NAMALWA (cell line): ENCODE measurements at places on chromosomes 1 and 21.

DNA sequence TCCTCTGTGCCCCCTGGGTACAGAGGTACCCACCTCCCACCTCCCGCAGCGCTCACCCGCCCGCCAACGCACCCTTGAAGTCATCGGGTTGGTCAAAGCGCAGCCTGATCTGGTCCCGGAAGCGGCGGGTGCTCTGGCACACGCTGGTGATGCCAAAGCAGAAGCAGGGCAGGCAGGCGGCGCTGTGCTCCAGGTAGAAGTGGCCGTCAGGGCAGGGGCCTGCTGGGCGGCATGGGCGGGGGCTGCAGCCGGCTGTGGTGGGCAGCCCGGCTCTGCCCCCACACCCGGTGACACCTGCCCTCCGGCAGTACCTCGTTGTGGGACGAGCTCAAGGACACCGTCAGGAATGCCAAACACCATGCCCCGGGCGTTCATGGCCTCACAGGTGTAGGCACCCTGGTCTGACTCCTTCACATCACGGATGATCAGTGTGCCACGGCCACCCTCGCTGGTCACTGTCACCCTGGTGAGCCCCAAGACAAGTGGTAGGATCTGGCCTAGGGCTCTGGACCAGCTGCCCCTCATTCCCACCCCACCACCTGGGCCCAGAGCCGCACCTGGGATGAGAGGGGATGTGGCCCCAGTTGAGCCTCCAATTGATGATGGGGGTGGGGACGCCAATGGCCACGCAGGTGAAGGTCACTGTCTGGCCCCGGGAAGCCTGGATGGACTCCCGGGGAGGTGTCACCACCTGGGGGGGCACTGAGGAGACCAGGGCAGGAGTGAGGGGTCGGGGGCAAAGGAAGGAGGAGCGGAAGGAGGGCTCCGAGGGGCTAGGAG lies 52.5 kb downstream of the HSPG2 start:
- no peak for DNase-seq

- no peak for DNase-seq
Observed at GRCh38 chr1:21622466-21623315, 46.5 kb downstream of the RAP1GAP start.

GRCh38 chr1:27380224-27380623 lies 2.9 kb downstream of the CD164L2 start:
- DNase-seq = no peak

DNA sequence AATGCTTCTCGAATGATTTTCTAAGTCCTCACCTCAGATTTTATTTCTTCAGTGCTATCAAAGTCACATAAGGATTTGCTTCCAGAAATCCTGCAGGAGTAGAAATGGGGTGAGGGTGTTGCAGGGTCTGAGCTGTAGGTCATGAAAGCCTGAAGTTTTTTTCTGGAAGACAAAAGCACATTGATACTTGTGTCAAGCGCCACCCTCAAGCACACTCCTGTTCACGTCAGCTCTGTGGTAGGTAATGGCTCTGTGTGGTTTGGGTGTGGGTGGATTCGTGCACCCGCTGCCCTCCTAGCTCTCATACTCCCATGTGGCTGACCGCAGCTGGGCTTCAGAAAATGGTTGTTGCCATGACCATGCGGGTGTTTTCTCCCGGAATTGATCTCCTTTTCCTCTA lies 39.9 kb downstream of the AKNAD1 start:
- DNase-seq = no peak

DNA sequence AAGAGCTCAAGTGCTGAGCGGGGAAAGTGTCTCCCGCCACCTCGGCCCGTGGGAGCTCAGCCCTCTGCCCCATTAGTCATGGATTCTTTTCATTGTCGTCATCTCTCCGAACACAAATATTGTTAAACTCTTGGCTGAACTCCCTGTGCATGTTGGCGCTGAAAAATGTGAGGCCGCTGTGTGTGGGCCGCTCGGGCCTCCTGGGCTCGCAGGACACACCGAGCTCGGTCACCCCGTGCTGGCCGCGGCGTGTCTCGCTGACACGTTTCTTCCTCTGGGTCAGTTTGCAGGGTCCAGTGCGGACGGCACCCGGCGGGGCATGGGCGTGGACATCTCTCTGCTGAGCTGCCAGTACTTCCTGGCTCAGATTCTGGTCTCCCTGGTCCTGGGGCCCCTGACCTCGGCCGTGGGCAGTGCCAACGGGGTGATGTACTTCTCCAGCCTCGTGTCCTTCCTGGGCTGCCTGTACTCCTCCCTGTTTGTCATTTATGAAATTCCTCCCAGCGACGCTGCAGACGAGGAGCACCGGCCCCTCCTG lies 25.6 kb downstream of the SLC45A1 start:
- DNase-seq = no peak

DNA sequence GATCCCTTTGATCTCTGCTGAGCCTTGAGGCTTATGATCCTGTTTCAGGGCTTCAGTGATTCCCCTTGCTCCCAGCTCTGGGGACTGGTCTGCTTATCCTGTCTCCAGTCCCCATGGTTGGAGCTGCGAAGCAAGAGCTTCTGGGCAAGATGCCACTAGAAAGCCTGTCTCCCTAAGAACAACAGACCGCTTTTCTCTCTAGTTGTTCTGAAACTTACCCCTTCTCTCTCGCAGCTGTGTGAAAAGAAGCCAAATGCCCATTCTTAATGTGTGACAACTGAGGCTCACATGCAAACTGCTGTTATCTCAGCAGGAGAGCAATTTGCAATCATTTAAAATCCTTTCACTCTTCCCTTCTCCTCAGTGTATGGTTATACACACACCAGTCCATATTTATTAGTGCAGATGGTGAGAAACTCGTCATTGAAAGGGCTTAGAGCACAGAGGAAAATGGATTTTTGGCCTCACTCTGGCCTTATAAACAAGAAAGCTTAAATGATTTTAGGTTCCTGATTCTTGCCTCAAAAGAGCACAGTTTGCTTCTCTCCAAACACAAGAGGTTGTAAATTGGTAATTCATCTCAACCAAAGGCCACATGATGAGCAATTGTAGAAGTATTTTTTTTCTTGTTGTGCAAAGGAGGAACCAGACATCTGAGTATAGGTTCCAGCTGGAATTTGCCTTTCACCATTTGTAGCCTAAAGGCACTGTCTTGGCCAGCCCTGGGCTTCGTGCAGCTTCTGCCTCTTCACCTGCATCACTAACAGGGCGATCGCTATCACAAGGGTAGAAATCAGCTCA lies 179.2 kb upstream of the LMO4 start:
- DNase-seq = no peak

- peak; percentile 78 for DNase-seq
Observed at GRCh38 chr21:18468790-18469189, 65.2 kb upstream of the TMPRSS15 start.

DNA sequence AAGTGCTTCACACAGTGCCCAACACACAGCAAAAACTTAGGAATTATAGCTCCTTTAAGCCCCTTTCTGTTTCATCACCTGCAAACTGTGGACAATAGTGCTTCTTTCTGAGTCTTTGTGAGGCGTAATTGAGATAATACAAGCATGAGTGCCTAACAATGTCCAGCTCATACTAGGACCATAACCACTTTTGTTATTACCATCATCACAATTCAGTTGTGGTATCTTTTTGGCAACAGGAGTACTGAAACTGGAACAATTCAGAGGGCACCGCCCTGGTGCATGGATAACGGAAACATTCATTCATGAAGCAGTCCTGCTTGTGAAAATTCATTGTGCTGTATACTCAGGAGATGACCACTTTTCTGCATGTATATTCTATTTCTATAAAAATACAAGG lies 18.2 kb downstream of the DNAJC11 start:
- DNase-seq = no peak

GRCh38 chr1:57819893-57820292 lies 396.0 kb upstream of the DAB1 start:
- DNase-seq = no peak

- no peak for DNase-seq
Observed at GRCh38 chr1:240806200-240806745, 194.3 kb upstream of the GREM2 start.

GRCh38 chr1:22080191-22080590 lies 27.7 kb downstream of the CDC42 start:
- DNase-seq = no peak

- peak; percentile 14 for DNase-seq
Observed at GRCh38 chr1:92563457-92564216, 76.9 kb upstream of the GFI1 start.

DNA sequence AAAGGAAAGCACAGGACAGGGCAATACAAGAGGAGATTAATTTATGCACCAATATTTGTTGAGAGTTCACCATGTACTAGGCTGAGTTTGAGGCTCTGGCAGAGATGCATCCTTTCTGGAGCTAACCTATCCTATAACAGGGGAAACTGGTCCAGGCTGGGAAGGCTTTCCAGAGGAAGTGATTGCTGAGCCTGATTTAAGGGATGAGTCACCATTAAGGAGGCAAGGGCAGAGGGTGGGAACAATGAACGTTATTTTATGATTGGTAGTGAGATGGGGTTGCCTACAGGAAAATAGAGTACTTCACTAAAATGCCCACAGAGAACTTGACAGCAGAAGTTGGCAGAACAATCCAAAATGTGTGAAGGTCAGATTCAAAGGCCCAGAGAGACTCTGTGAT lies 141.4 kb downstream of the PLPP3 start:
- DNase-seq = no peak

- no peak for DNase-seq
Observed at GRCh38 chr1:156101880-156102279, 12.6 kb upstream of the LMNA start.

DNA sequence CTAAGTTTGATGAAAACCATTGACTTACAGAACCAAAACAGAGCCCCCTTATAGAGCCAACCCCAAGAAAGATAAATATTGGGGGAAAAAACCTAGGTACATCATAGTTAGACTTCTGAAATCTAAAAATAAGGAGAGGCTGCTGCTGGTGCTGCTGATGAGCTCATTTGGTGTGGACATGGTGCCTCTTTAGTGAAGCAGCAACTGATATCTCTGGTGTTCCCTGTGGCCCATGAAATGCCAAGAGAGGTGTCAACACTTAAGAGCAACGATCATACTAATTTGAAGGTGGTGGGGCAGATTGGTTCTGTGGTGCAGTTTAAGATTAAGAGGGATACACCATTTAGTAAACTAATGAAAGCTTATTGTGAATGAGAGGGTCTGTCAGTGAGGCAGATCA lies 35.9 kb downstream of the ST3GAL3 start:
- DNase-seq = no peak

DNA sequence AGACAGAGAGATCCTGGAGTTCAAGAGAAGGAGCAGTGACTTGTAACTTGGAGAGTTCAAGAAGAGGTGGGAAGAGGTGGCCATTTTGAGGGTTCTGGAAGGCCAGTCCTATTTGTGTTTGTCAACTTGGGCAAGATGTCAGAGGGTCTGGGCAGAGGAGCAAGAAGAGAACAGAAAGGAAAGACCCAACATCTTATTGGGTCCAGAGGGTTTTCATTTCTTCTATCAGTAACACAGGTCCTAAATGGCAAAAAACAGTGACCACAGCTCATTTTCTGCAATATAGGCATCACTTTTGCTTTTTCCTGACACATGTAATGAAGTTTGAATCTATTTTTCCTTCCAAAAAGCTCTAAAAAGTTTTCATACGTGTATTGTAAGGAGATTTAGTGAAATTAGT lies 38.3 kb upstream of the MAP10 start:
- DNase-seq = no peak

DNA sequence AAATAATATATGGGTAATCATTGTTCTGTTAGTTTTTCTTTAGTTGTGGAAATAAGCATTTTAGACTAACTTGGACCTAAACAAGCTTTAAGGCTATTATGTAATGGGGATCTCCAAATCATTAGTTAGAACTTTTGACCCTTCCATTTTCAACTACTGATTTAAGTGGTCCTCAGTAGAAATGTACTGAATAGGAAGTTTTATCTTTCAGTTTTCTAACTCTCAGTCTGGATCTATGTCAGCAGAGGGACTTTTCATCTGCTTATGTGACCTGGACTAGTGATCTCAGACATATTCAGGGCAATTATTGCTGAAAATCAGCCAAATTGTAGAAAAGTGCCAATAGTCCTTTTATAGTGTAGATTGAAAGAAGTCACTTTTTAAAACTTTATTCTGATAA lies 56.0 kb downstream of the SASS6 start:
- no peak for DNase-seq

DNA sequence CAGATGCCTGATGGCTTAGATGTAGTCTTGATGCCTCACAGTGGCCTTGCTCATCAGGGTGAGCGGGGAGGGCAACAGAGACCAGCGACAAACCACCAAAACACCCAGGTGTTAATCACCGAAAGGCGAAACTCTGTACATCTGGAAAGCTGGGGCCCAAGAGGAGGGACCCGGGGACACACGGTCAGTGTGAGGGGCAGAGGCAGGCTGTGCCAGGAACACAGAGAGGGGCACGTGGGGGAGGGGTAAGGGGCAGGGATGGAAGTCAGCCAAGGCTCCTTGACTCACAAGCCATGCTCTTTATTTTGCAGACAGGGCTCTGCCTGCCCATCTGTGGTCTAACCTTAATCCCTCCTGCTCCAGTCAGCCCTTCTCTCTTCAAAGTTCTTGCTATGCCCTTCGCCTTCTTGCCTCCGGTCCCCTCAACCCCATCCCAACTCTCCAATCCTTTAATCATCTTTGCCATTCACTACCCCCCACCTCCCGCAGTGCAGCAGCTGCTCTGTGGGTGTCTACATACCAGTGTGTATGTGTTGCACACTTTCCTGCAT lies 4.3 kb downstream of the MEF2D start:
- peak; percentile 80 for DNase-seq

DNA sequence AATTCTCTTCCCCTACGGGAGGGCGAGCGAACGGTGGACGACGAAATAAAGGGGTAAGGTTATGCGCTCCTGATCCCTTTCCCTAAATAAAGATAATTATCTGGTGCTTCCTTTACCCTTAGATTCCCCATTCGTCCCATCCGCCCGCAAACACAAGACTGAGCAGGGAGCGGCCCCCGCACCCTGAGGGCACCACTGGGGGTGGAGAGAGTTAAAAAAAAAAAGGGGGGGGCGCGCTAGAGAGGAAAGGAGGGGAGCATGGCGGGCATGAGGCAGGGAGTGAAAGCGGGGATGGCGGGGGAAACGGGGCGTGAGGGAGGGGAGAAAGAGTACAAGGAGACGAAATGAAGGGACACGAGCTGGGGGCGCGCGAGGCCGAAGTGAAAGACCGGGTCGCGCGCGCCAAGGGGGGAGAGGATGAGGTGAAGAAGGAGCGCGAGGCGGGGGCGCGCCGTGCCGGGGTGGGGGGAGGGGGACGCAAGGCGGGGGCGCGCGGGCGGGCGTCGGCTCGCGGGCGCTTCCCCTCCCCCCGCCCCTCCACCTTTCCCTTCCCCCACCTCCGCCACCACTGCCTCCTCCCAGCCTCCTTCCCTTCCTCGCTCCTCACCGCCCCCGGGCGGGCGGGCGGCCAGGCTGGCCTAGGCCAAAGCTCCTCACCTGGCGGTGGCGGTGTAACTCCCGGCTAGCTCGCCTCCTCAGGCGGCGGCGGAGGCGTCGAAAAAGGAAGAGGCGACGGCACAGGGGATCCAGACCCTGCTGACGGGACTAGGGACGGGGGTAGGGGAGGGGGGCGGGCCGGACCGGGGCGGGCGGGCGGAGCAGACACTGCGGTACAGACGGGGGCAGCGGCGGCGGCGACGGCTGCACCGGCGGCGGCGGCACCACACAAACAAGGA lies 448 bp downstream of the GATAD2B start:
- DNase-seq = no peak

GRCh38 chr1:85603086-85603880 lies 22.7 kb downstream of the CCN1 start:
- DNase-seq = no peak
